Activated naive CD4-positive, alpha-beta T cell (primary cell): ENCODE measurements at places on chromosomes 1 and 21.

DNA sequence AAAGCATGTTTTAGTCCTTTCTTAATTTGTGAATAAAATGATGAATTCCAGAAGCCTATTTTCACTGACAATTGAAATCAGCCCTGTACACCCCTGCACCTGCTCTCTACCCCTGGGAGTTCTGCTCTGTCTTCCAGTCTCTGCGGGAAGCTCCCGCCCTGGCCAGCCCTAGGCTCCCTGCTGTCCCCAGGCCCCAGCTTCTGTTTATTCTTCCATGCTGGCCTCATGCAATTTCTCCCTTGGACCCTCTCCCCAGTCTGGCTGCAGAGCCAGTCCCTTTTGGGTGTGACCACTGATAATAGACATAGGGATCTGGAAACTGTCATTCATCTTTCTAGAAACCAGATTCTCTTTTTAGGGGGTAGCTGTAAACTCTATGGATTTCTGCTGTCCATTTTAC lies 258.6 kb downstream of the GRIK3 start:
- no peak for DNase-seq

- DNase-seq = no peak
These were observed 55.4 kb downstream of the LPGAT1 start for GRCh38 chr1:211775170-211775569.

DNA sequence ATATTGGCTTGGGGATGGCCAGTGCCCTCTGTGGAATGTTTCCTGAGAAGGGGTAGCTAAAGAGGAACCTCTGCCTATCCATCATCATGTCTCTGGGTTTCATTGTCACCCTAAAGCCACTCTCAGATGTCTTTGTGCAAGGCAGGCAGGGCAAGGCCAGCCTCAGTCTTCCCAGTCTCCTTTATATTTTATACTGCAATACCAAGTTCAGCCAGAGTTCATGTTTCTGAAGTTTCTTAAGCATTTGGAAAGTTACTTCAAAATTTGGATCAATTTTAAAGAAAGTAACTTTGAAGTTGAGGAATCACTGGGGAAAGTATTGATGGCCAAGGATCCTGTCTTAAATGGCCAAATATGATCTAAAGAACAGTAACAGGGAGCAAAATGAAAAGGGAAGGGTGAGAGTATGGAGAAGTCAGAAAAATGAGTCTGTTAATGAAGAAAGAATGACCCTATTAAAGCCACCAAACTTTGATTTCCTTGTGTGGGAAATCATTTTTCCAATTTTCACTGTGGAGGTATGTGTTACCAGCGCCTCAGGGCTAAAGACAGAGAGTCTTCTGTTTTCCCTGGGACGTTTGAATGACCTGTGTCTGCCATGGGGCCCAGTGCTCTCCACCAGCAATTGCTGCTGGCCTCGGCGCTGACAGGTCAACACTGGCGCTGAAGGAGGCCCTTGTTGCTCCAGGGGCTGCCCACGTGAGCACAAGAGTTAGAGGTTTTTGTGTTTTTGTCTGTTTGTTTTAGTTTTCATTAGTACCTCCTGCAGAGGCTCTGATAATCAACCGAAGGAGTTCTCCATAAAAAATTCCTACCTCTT lies 93.9 kb downstream of the ATP5PO start:
- no peak for DNase-seq

GRCh38 chr1:209840611-209841010 lies 12.8 kb downstream of the UTP25 start:
- no peak for DNase-seq

DNA sequence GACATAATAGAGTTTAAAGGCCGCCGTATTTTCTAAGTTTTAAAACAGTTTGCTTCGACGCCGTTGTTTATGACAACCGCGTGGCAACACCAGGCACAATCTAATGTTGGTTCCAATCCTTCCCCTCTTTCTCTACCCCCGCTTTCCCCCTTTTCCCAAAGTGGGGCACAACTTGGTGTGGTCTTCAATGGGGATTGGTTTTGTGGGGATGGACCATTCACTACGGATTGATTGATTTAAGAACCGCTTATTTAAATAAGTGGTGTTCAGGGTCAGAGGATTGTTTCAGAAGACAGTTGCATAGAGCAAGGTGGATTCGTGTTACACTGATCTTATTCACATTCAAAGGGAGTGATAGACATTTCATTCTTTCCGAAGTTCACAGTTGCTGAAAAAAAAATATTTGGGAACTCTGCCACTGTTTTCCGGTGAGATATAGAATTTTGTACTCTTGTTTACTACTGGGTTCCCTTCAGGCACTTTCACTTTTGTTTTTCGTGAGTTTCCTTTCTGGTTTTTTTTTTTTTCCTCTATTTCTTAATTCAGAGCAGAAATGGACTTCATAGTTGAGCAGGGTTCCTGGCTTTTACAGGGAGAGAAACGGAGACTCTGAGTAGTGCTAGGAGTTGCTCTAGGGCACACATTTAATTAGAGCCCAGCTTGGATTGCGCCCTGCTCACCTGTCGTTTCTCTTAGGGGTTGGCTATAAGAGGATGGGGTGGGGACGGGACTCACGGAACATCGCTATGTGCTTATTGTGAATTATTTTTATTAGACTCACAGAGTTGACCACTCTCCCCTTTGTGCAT lies 79.6 kb upstream of the AK4 start:
- no peak for DNase-seq

DNA sequence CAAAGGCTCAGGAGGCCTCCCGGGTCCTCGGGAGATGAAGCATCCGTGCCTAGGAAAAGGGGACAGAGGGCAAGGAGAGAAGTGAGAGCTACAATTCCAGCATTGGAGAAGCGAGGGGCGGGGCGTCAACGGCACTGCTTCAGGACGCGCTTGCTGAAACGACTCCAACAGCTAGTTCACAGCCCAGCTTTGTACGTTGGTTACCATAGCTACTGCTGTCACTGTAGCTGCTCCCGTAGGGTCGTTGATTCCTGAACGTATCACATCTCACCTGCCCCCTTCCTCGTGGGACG lies 63.1 kb downstream of the TOR1AIP2 start:
- DNase-seq = no peak

DNA sequence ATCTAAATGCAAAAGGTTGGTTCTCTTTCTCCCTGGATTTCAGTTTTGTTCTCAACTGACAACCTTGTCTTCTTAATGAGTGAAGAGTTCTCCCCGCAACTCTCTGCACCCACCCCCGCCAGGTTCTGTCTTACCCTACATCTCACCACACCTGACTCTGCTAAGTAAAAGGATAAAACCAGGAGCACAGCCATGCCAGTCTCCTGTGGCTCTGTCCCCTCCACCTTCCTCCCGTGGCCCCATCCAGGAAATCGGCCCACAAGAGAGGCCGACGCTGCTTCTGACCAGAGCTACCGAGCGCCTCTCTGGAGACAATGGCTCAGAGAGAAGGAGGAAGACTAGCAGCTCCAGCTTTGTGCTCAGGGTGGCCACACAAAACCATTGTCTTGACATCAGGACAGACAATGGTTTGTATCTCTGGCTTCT lies 72.2 kb downstream of the PLEKHA6 start:
- no peak for DNase-seq

DNA sequence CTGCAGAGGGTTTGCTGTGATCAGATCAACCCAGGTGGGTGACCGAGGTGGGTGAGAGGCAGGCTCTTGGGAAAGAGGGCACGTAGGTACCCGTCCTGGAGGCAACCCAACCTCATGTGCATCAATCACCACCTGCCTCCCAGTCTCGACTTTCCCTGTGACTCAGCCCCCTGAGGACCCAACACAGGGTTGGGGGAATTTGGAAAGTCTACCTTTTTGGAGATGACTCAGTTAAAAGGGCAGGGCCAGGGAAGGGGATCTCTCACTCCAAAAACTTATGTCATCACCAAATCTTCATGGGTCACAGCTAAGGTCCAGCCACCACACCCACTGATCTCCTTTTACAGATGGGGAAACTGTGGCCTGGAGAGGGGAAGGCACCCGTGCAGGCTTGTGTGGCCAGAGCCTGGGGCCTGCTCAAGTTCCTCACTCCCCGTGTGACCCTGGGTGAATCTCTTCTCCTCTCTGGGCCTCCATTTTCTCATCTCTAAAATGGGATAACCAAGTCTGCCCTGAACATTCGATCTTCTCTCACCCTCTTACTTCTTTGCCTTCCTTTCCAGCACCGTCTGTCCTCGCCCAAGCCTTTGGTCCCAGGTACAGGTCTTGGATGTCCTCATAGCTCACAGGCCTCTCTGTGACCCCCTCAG lies 34.6 kb upstream of the WNT4 start:
- DNase-seq = no peak

DNA sequence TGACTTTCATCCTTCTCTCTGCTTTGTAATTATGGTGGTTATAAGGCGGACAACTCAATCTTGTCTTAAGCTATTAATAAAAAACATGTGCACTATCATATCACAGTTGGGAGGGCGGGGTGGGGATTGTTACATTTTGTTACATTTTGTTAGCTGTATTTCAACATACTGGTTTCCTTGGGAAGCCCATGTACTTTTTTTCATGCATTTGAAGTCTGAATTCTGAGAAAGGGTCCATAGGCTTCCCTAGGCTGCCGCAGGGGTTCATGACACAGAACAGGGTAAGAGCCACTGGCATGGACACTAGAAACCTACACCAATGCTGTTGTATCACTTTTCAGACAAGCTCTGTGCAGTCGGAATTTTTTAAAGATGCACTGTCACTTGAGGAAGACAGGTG lies 178.8 kb downstream of the ETS2 start:
- DNase-seq = no peak

DNA sequence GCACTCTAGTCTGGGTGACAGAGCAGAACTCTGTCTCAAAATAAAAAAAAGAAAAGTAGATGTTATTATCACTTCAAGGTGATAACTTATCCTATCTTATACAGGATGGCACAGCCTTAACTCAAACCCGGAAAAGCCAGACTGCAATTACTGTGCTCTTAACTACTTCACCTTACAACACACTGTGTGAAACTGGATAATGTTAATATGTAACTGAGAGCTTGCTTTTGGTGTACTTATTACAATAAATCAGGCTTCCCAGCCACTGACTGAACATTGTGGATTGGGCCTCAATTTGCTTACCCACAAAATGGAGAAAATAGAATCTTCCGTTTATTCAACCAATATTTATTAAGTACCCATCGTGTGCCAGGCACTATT lies 1.4 kb downstream of the ORC1 start:
- no peak for DNase-seq

- DNase-seq = no peak
These were observed 18.1 kb downstream of the KCNT2 start for GRCh38 chr1:196590012-196590708.

- DNase-seq = no peak
These were observed 37.3 kb upstream of the HTR1D start for GRCh38 chr1:23254584-23254983.

DNA sequence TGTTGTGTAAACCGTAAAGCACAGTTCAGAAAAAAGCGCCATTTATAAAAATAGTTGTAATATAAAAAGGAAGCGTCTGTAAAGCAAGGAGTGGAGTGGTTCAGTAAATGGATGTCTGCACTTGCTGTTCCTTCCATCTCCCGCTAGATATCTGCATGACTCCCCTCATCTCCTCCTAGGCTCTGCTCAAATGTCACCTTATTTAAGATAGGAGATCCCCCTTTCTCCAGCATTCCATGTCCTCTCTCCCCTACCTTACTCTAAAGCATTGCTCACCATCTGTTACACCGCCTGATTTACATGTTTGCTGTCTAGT lies 745 bp downstream of the MUL1 start:
- no peak for DNase-seq

DNA sequence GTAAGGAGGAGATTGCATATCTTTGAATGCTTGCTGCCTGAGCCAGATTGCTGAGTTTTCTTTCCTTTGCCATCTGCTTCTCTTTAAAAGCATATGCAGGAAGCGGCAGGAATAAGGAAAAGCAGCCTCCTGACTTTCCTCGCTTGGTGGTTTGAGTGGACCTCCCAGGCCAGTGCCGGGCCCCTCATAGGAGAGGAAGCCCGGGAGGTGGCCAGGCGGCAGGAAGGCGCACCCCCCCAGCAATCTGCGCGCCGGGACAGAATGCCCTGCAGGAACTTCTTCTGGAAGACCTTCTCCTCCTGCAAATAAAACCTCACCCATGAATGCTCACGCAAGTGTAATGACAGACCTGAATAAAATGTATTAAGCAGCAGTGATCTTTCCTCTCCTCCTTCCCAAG lies 1.5 kb downstream of the CORT start:
- DNase-seq = no peak

DNA sequence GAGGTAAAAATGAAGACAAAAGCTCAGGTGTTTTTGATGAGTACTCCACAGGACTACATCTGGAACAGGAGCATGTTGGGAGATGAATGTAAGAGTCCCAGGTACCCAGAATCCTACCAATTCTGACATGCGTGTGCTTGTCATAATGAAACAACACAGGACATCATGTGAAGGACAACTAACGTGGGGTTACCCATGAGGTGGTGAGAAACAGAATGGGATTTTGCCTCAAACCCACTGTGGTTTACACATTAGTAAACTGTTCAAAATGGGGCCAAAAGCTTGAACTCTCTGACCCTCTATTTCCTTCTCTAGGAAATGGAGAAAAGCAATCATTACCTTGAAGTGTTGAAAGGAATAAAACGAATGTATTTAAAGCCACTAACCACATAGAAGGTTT lies 266.2 kb downstream of the RGS7 start:
- DNase-seq = no peak

DNA sequence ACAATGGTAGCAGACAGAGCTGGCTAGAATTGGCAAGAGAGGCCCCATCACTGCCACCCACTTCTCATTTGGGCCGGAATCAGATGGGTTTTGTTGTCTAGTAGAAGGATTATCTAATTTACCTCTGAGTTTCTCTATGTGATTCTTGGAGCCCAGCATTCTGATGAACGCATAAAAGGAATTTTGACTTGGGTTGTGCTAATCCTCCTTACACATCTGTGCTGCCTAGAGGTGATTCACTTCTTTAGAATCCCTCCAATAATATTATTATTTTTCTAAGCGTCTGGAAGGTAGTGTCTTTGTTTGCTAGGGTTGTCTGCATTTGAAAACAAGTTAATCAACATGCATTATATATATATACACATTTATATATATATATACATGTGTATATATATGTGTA lies 118.1 kb downstream of the RUNX1 start:
- DNase-seq = no peak

GRCh38 chr1:160375788-160376524 lies 9.1 kb downstream of the NHLH1 start:
- DNase-seq = no peak

- DNase-seq = no peak
These were observed 78.3 kb upstream of the RGS1 start for GRCh38 chr1:192497214-192497794.

DNA sequence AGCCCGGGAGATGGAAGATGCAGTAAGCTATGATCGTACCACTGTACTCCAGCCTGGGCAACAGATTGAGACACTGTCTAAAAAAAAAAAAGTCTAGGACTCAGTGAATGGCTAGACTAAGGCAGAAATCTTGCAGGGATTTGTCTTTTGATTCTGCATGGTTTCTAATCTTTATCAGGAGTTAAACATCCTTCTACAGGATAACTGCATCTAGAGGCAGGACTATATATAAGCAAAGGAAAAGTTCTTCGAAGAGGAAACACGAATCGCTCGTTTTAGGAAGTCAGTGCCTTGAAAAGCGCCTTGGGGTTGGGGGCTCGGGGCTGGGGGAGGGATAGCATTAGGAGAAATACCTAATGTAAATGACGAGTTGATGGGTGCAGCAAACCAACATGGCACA lies 602 bp upstream of the UFC1 start:
- no peak for DNase-seq
